Activated CD4-positive, alpha-beta T cell treated with anti-CD3 and anti-CD28 coated beads, Interleukin-2, amount 10 ng/mL, durations not matched to agents 7 days and 5 days (primary cell): ENCODE measurements at places on chromosomes 4 and X. TPM values are rescaled to one million over a fixed set of nuclear protein-coding genes. Genes with fewer than 3 reads are reported as not detected.

The PABPC4L gene
- total RNA-seq = not detected

DNA sequence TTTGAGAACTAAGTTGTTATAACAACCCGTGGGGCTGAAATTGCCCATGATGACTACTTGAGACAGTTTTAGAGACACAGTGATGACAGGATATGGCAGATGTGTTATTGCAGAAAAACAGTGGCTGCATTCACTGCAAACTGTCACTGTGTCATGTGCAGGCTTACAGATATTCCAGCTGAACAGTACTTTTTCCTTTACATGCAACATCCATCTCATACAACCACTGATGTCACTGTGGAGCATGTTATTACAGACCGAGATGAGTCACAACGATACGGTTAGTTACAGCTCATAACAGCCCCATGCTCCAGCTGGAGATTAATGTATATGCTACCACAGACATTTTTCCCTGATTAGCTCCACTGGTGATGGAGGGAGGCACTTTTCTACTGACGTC lies 207.4 kb downstream of the TMA16 start:
- H3K36me3 ChIP-seq = no peaks in the 10 kb centered on the region
- H3K4me1 ChIP-seq = no peaks in the 10 kb centered on the region
- H3K27ac ChIP-seq = no peak overlapping the region
- no peak overlapping the region for H3K4me3 ChIP-seq

GRCh38 chrX:148504506-148504905 lies 4.1 kb downstream of the AFF2 start:
- H3K27ac ChIP-seq = no peak overlapping the region
- no peak overlapping the region for H3K4me3 ChIP-seq
- H3K27me3 ChIP-seq = peaks cover 12% of the 10 kb centered on the region
- H3K36me3 ChIP-seq = no peaks in the 10 kb centered on the region

- no peak overlapping the region for H3K4me3 ChIP-seq
- H3K27me3 ChIP-seq = no peaks in the 10 kb centered on the region
- H3K4me1 ChIP-seq = no peaks in the 10 kb centered on the region
Measured at GRCh38 chr4:8674311-8674885, 81.8 kb downstream of the CPZ start.

The RNF4 gene
- total RNA-seq = 96.2 TPM

The BEX2 gene
- 5.3 TPM for total RNA-seq

DNA sequence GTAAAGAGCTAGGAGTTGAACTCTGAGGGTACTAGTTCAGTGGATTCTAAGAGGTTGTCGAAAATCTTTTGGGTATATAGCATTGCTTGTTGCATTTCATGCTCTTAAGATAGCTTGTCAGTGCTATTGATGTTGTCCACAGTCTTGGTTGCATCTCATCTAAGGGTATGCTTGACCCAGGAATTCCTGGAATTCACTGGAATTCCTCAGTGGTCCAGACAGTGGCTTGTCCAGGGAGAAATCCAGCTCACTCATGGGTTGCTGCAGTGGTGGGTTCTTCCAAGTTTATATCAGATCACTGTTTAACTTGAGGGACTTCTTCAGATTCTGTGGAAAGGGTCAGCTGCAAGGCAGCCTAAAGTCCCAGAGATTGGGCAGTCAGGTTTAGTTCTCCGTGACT lies 29.8 kb upstream of the SMARCAD1 start:
- no peak overlapping the region for H3K4me3 ChIP-seq
- no peaks in the 10 kb centered on the region for H3K36me3 ChIP-seq
- H3K27ac ChIP-seq = no peak overlapping the region
- H3K27me3 ChIP-seq = peaks cover 7% of the 10 kb centered on the region
- H3K4me1 ChIP-seq = no peaks in the 10 kb centered on the region
- no peak for DNase-seq

- H3K4me3 ChIP-seq = no peak overlapping the region
- H3K36me3 ChIP-seq = no peaks in the 10 kb centered on the region
- no peak for DNase-seq
- H3K27me3 ChIP-seq = no peaks in the 10 kb centered on the region
Measured at GRCh38 chr4:166602068-166602467, 632.2 kb downstream of the SPOCK3 start.

DNA sequence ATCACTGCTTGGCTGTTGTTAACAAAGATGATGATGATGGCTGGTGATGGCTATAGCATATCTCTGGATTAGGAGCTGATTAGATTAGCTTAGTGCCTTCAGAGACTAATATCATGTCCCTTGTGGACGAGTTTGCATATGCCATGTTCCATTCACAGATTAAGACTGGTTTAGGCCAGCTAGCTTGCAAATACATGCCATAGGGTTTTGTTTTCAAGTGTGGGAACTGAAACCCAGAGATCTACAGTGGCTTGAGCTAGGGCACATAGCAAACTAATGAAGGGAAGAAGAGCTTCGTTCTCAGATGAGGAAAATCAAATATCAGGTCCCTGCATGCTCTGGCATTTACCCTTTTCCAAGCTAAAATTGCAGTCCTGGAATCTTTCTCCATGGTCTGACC lies 492.3 kb downstream of the MAGEE1 start:
- no peaks in the 10 kb centered on the region for H3K36me3 ChIP-seq
- no peaks in the 10 kb centered on the region for H3K27me3 ChIP-seq
- H3K27ac ChIP-seq = no peak overlapping the region
